ENCODE measurements at places on chromosomes 16 and 17.
A peak's percentile ranks its signal among the peaks of the same experiment; 100 is the strongest.

DNA sequence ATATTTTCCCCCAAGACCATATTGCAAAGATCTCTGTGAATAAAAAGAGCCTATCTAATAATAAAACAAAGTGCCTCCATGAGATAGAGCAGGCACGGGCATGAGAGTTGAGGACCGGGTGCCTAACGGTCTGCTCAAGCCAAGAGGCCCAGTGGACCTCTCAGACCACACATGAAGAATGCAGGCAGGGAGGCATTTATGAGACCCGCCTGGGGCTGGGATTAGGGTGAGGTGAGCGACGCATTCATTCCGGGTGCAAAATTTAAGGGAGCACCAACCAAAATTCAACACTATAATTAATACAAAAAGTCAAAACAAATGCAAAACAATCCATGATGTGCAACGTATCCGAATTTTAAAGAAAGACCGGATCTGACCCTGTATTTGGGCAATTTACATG, 108.5 kb downstream of the MAF start:
- no peak for DNase-seq

DNA sequence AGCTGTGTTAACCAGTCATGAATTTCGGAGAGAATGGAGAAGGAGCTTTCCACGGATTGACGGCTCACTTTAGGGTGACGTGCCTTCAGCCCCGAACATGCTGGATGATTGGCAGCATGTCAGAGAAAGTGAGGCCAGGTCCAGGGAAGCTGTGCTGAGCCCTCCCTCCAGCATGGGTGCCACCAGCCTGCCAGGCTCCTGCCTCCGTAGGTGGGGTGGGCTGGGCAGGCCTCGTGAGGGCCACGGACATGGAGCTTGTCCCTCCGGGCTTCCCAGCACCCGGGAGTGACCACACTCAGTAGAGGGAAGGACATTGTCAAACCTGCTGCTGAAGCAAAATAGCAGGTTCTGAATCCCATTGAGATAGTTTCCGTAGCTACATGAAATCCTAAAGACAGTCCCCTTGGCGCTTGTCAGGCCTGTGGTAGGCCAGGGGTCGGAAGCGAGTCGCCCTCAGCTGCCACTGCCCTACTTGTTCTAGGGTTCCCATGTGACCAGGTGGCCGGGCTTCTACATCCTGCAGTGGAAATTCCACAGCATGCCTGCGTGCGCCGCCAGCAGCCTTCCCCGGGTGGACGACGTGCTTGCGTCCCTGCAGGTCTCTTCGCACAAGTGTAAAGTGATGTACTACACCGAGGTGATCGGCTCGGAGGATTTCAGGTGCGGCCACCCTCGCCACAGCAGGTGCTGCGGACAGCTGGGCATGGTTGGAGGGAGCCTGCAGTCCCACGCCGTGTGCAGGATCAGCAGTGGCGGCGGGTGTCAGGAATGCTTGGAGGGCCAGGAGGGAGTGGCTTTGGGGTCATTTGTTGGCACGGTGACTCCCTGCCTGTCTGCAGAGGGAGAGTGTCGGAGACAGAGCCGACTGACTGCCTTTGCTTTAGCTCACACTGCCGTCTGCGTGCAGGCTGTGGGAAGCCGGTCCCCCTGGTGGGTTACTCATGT, 72.3 kb downstream of the SEC14L1 start:
- DNase-seq, result no peak

- no peak for DNase-seq
Observed at GRCh38 chr17:10789694-10790271, 14.1 kb downstream of the TMEM238L start.

DNA sequence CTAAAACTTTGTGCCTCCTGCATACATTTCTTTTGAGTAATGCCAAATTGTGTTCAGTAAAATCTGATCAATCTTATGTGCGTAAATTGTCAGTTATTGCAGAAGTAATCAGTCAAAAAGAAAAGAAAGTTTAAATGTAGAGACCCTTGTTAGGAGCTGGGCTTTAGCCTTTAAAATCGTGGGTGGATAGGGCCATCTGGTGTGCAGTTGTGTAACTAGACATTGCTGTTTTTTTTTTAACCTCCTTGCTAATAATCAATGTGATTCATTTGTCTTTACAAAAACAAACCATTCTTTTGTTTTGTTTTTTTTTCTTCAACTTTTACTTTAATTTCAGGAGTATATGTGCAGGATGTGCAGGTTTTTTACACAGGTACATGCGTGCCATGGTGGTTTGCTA, 5.3 kb upstream of the WWOX start:
- no peak for DNase-seq

GRCh38 chr16:55101026-55101425, 170.4 kb downstream of the IRX5 start:
- DNase-seq, result no peak

DNA sequence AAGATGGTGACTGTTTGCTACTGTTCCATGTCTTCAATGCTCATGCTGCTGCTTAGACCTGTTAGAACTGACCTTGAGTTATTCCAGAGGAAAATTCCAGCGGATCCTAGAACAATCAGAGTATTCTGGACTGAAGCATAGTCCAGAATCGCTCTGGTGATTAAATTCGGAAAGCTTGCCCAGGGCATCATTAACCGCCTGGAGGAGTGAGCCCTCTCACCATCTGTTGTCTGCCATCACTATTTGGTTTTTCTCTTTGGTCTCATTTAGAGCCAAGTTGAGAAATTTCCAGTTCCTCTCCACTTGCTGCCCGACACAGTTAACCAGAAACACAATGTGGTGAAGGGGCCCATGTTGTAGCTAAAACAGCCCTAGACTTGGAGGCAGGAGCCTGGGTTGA, 104.1 kb downstream of the BMERB1 start:
- DNase-seq, result peak; percentile 60

DNA sequence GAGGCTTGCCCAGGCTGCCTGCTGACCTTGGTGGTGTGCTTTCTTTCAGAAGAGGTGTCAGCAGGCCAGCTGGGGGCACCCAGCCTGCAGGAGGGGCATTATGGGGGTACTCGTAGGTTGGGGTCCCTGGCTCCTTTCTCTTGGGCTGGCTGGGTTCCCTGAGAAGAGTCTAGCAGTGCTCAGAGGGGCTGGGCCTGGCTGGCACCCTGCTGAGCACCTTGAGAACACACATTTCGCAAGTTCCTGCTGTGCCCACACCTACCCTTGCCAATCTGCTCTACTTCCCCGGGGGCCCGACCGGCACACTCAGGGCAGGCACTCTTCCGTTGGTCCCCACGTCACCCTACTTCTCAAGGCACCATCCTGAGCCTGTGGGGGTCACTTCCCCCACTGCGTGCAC, 5.1 kb downstream of the CEMP1 start:
- no peak for DNase-seq

DNA sequence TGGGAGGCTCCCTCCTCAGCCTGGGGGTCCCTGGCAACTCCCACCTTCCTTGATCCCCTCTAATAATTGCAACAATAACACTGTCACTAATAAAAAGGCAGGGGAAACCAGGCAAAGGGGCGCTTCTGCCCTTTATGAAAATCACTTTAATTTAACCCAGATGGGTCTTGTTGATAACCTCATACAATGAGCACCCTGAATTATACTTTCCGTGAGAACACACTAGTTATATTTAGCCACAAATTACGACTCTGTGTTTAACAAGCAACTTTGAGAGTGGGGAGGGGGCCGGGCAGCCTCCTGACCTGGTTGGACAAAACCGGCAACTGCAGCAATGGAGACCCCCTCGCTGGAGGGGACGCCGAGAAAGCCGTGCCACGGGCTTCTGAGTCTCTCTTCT, 5.7 kb upstream of the BAHCC1 start:
- DNase-seq, result no peak

- no peak for DNase-seq
Observed at GRCh38 chr16:87701078-87701460, 64.7 kb downstream of the KLHDC4 start.

DNA sequence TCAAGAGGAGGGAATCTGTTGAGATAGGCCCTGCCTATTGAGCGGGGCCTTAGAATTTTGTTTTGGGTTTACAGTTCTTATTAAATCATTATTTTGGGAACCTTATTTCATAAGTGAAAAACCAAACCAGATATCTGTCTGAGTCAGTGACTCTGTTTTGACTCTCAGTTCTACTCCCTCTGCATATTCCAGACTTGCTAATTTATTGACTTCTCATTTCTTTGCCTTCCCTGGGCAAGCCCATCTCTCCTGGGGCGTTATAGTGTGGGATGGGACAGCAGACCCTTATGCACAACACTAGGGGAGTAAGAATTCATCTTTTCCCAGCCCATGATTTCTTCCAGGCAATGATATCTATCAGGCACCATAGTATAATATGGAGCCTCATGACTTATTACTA, 45.7 kb downstream of the CPD start:
- DNase-seq, result no peak

- no peak for DNase-seq
Observed at GRCh38 chr16:82626791-82627261, at the start of gene CDH13. Gene CDH13, plus strand, starts transcription at chr16:82626969.

DNA sequence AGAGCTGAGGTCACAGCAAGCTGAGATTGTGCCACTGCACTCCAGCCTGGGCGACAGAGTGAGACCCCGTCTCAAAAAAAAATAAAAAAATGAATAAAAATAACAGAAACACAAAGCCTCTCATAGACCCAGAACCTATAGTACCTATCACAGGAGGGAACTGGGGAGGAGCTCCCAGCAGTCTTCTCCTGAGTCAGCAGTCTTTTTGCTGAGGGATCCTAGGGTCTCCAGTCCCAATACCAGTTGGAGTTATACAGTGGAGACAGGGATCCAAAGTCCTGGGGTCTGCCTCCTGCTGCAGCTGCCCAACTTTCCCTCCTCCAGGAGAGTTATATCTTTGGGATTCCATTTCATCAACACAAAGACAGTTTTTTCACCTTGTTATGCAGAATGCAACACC, 3.7 kb upstream of the TMUB2 start:
- no peak for DNase-seq

- no peak for DNase-seq
Observed at GRCh38 chr17:34816848-34817247, 144.4 kb downstream of the CCT6B start.

DNA sequence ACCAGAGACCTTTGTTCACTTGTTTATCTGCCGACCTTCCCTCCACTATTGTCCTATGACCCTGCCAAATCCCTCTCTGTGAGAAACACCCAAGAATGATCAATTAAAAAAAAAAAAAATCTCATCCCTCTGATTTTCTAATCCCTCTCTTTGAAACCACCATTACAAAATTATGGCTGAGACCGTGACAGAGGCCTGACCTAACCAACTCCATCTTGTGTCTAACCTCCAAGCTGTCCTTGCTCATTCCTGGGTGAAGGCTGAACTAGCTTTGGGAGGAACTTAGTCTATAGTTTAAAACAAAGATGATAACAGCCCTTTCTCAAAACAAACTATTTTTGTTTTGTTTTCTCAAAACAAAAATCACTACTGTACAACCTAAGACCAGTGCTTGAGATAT, 474.5 kb downstream of the TMEM114 start:
- no peak for DNase-seq

- peak; percentile 81 for DNase-seq
Observed at GRCh38 chr17:78130437-78131101, at the start of gene TMC8. Gene TMC8, plus strand, starts transcription at chr17:78130771. Its CDS starts 818 bp downstream, at chr17:78131589.

- no peak for DNase-seq
Observed at GRCh38 chr16:882256-882655, 81.7 kb upstream of the GNG13 start.

DNA sequence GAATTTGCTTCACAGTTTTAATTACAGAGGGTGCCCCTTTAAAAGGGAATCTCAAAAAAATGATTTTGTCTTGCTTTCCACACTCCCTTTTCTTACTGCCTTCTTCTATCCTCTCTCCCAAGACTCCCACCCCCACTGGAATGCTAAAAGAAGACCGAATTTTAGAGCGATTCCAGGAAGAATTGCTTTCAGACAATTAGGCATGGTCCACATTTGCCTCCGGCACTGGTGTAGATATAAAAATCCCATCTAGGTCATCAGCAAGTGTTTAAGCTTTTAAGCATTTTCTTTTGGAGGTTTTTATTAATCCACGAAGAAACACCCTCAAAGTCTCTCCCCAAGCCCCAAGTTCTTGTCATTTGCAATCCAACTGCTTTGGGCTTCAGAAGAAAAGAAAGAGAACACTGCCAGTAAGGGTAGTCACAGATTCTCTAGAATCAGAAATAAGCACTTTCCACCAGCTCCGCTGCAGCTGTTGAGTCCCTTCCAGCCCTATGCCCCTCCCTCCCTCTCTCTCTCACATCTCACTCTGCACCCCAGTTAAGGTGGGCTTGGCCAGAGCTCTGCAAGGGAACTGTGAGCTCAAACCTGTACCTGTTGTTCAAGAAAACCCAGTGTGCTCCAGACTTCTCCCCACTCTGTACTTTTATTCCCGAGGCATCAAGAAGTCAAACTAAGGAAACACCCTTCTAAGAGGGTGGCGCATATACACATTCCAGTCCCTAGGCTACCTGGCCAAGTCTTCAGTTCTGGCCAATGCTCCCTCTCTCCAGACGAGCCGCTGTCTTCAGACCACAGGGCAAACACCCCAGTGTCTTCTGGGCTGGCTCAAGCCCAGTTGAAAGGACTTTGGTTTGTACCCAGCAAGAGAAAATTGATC, 170.2 kb downstream of the RGS9 start:
- DNase-seq, result no peak

- DNase-seq, result no peak
Observed at GRCh38 chr16:64184156-64184555, 937.7 kb downstream of the CDH11 start.

GRCh38 chr17:27518545-27519521, 62.6 kb downstream of the KSR1 start:
- DNase-seq, result no peak

GRCh38 chr17:81512562-81513371, at the start of gene ACTG1:
Gene ACTG1, minus strand, starts transcription at chr17:81512799. Its CDS starts 445 bp downstream, at chr17:81512354.
- DNase-seq, result peak; percentile 86

DNA sequence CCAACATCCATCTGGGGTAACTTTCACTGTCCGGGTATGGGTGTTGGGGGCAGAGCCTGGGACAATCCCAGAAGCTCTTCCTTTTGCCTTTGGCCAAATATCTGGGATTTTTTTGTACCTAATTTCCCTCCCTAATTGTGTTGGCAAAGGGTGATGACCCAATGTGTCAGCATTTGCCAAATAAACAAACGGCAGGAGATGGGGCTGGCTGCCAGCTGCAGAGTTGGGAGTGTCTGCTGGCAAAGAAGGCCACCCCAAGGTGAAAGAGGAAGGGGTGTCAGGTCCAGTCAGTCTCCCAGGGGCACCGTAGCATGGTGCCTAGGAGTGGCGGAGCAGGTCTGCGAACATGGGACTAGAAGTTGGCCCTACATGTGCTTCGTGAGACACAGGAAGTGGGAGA, 73.0 kb downstream of the SLC6A2 start:
- DNase-seq, result no peak

DNA sequence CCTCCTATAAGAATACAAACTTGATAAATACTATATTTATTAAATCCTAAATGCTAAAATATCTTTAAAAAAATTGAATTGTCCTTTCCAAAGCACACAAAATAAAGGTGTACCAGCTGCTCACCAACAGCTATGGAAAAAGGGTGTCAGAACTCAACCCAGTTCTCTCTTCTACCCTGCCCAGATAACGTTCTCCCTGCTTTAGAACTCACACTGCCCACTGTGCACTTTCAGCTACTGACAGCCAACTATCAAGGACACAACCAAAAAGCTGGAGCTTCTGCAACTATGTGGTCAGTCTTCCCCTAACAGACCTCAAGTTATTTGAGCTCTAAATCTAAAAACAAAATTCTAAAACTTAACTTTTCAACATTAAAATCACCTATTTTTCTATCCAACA, 13.7 kb downstream of the AP1G1 start:
- DNase-seq, result no peak
